ENCODE measurements at places on chromosomes 3 and 15. TPM values are rescaled to one million over a fixed set of nuclear protein-coding genes. Genes with fewer than 3 reads are reported as not detected.

Gene OIP5
- total RNA-seq, result 11.1 TPM

- DNase-seq, result no peak
Observed at GRCh38 chr3:55534876-55535275, 47.8 kb upstream of the WNT5A start.

DNA sequence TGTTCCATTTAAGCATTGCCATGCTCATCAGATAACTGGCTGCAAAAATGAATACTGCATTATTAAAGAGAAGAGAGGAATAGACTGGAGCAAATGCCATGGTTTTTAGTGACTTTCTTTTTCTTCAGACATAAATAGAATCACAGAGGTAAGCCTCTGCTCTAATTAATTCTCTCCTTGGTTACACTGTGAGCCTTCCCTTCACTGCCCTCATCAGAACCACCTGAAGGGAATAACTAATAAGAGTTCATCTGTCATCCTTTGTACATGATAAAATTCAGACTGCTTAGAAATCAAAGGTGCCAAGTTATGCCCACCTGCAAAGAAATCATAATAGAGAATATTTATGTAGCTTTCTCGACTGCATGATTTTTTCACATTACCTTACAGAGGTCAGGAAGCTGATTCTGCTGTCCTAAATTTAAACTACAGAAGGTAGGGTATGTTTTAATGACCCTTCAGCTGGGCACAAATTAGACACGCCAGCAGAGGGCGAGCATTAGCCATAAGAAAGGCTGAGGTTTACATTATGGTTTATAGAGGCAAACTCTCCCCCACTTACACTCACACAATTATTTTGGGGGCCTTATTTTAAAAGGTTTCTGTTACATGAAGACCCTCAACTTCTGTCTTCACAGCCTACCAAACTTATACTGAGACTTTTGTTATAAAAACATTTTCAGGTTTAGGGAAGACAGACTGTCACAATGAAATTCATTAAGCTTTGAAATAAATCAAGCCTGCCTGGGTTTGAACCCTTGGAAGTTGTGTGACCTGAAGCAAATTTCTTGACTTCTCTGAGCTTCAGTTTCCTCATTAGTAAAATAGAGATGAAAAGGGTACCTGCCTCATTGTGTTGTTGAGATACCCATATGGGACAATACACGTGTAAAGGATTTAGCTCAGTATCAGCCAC, 15.3 kb upstream of the UNC13C start:
- peak; percentile 37 for DNase-seq

DNA sequence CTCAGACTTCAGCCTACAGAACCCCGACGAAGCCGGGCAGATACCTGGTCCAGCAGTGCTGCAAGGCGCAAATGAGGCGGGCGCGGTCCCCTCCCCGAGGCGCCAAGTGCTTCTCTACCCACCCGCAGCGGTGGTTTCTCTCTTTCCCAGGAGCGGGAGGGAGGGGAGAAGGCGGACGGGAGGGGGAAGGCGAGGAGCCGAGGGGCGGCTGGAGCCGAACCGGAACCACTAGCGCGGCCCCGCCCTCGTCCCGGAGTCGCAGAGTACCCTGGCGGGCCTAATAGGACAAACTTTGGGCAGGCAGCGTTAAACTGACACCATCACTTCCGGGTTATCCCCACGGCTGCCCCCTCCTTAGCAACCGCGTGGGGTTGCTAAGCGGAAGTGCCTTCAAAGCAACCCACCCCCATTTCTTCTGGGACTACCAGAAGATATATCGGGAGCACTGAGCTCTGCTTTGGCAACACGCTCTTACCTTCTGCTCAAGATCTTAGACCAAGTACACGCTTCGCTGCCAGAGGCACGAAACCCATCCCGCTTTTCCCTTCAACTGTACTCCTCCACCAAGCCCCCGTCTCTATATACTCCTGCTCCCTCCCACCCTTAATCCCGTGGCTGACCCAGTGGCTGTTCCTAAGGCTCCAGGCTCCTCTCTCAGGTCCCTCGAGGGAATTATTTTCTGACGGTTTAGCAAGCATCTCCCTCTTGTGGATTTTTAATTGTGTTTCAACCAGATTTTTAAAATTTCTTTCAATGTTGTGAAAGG, at the start of gene CSNK1G1:
CSNK1G1 (minus strand) TSS at position 230 of the 766 bp plus-strand sequence. CDS start 55,674 bp downstream, outside the sequence.
- peak; percentile 94 for DNase-seq

- no peak for DNase-seq
Observed at GRCh38 chr3:105417525-105418289, 51.0 kb downstream of the ALCAM start.

DNA sequence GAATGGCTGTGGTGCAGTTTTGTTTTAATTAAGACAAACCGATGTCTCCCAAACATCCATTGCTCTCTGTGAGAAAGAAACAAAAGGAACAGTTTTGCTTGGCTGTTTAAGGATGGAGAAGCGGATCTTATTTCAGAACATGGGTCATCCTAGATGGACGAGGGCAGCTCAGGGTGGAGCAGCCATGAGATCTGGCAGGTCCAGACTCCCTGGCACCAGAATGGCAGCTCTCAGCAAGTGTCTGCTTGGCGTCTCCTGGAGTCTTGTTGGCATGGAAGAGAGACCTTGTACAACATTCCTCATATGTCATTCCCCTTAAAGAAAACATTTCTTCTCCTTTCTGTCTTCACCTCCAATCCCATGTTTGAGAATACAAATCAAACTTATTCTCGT, 93.8 kb downstream of the ADAMTSL3 start:
- no peak for DNase-seq

- no peak for DNase-seq
Observed at GRCh38 chr3:128473180-128473519, 6.5 kb upstream of the DNAJB8 start.
